ENCODE measurements at places on chromosomes 11 and 22.

- H3K27me3 ChIP-seq = peaks cover 11% of the 10 kb centered on the region
- no peak overlapping the region for H3K27ac ChIP-seq
- DNase-seq = no peak
- H3K4me1 ChIP-seq = peaks cover 16% of the 10 kb centered on the region
These were observed 643.8 kb upstream of the TENM4 start for GRCh38 chr11:80084608-80085007.

DNA sequence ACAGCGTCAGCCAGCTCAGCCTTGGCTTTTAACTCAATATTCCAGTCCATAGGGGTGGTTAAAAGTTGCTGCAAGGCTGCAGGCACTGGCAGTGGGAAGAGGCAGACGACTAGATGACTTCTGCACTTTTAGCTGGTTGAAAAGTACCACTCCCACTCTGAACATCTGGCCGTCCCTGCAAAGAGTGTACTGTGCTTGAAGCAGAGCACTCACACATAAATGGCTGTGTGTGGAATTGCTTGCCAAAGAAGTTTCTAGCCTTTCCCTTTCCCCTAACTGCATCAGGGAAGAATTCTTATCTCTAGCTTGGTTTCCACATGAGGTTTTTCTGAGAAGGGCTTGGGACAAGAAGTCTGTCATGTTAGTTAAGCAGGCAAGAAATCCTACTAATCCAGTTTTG is 5.1 kb upstream of the PHLDB1 start:
- no peak for DNase-seq
- peaks cover 54% of the 10 kb centered on the region for H3K36me3 ChIP-seq
- no peak overlapping the region for H3K4me3 ChIP-seq
- no peak overlapping the region for H3K27ac ChIP-seq
- peaks cover 41% of the 10 kb centered on the region for H3K4me1 ChIP-seq
- peaks cover 15% of the 10 kb centered on the region for H3K27me3 ChIP-seq

- H3K4me1 ChIP-seq = peaks cover 34% of the 10 kb centered on the region
- H3K27me3 ChIP-seq = peaks cover 9% of the 10 kb centered on the region
- H3K36me3 ChIP-seq = peaks cover 14% of the 10 kb centered on the region
- H3K4me3 ChIP-seq = peak overlapping the region; percentile 100
These were observed 725 bp downstream of the KDM2A start for GRCh38 chr11:67119585-67120391.

- H3K36me3 ChIP-seq = peaks cover 31% of the 10 kb centered on the region
- DNase-seq = no peak
- H3K27me3 ChIP-seq = no peaks in the 10 kb centered on the region
- H3K4me3 ChIP-seq = no peak overlapping the region
- no peaks in the 10 kb centered on the region for H3K4me1 ChIP-seq
These were observed 54.9 kb upstream of the PDE3B start for GRCh38 chr11:14588681-14589080.

DNA sequence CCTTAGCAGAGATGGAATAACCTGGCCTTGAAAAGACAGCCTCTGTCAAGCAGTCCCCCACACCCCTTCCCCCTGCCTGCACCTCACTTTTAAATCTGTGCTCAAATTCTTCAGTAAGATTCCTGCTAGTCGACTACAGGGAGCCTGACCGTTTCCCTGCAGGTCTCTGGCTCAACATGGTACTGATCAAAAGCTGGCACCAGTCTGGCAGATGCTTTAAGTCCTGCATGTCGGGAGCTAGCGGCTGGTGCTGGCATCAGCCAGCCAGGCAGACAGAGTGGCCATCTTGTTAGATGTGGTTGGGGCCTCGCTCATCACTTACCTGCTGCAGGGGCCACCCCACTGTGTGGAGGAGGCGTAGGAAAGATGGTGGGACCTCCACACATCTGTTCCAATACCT is 204.4 kb upstream of the SORL1-AS1 start:
- H3K4me1 ChIP-seq = peaks cover 43% of the 10 kb centered on the region
- H3K27me3 ChIP-seq = peaks cover 5% of the 10 kb centered on the region
- H3K36me3 ChIP-seq = no peaks in the 10 kb centered on the region
- no peak overlapping the region for H3K4me3 ChIP-seq

- peaks cover 10% of the 10 kb centered on the region for H3K27me3 ChIP-seq
- no peak overlapping the region for H3K27ac ChIP-seq
- DNase-seq = no peak
- no peak overlapping the region for H3K4me3 ChIP-seq
- peaks cover 8% of the 10 kb centered on the region for H3K4me1 ChIP-seq
These were observed 118.3 kb downstream of the SEZ6L start for GRCh38 chr22:26287382-26288225.

DNA sequence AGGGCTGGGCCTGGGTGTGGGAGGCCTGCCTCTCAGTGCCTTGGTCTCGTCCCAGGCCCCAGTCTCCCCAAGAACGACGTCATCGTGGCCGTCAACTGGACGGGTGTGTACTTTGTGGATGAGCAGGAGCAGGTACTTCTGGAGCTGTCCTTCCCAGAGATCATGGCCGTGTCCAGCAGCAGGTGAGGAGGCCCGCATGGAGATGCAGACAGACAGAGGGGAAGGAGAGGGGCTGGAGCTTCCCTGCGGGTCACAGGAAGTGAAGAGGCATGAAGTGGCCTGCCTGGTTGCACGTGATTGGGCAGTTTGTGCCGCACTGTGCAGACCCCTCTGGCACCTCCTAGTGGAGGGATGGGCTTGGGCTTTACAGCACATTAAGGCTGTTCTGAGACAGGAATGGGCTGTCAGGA is 70.4 kb downstream of the MYO7A start:
- H3K27ac ChIP-seq = no peak overlapping the region
- peaks cover 7% of the 10 kb centered on the region for H3K4me1 ChIP-seq
- H3K36me3 ChIP-seq = no peaks in the 10 kb centered on the region
- DNase-seq = peak; percentile 47
- no peak overlapping the region for H3K4me3 ChIP-seq

DNA sequence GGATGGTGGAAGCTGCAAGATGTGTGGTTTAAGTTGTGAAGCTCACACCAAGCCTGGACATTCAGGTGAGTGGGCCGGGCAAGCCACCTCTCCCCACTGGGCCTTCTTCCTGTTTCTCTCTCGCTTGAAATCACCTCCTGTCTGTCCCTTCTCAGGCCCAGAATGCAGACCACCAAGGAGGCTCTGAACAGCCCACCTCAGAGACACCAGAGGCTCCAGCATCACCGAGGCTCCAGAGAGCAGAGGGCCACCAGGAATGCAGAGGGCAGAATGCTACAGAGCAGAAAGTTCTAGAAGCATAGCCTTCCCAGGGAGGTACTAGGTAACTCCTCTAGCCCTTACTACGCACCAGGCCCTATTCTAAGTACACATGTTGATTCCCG is 14.8 kb upstream of the IL2RB start:
- H3K27ac ChIP-seq = no peak overlapping the region
- no peaks in the 10 kb centered on the region for H3K36me3 ChIP-seq
- peaks cover 27% of the 10 kb centered on the region for H3K4me1 ChIP-seq
- no peak overlapping the region for H3K4me3 ChIP-seq
- H3K27me3 ChIP-seq = peaks cover 22% of the 10 kb centered on the region
- no peak for DNase-seq

- DNase-seq = no peak
- H3K4me1 ChIP-seq = no peaks in the 10 kb centered on the region
- H3K27ac ChIP-seq = peak overlapping the region; percentile 80
- peaks cover 9% of the 10 kb centered on the region for H3K36me3 ChIP-seq
These were observed 20.0 kb downstream of the POLR3H start for GRCh38 chr22:41524251-41524661.

- H3K27ac ChIP-seq = no peak overlapping the region
- no peaks in the 10 kb centered on the region for H3K36me3 ChIP-seq
- peak; percentile 39 for DNase-seq
- peaks cover 98% of the 10 kb centered on the region for H3K27me3 ChIP-seq
- H3K4me1 ChIP-seq = peaks cover 42% of the 10 kb centered on the region
These were observed 52.2 kb downstream of the CYTH4 start for GRCh38 chr22:37334461-37334858.

DNA sequence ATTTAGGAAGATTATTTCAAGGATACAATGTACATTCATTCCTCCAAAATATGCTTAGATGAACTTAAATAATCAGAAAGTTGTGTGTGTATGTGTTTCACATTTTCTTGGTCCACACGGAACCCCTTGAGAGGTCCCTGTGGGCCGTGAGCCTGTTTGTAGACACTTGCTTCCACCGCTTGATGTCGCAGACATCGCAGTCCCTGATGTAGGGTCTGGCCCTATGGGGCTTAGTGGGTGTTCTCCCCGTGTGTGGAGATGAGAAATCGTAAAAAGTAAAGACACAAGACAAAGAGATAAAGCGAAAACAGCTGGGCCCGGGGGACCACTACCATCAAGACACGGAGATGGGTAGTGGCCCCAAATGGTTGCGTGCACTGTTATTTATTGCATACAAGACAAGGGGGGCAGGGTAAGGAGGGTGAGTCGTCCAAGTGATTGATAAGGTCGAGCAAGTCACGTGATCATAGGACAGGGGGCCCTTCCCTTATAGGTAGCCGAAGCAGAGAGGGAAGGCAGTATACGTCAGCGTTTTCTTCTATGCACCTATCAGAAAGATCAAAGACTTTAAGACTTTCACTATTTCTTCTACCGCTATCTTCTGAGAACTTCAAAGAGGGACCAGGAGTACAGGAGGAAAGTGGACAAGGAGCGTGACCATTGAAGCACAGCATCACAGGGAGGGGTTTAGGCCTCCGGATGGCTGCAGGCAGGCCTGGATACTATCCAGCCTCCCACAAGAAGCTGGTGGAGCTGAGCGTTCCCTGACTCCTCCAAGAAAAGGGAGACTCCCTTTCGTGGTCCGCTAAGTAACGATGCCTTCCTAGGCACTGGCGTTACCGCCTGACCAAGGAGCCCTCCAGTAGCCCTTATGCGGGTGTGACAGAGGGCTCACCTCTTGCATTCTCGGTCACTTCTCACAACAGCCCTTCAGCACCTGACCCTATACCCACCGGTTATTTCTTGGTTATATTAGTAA is 1.2 kb upstream of the APOBEC3C start:
- peak overlapping the region; percentile 34 for H3K4me3 ChIP-seq
- no peaks in the 10 kb centered on the region for H3K36me3 ChIP-seq
- H3K27me3 ChIP-seq = peaks cover 11% of the 10 kb centered on the region
- H3K4me1 ChIP-seq = peaks cover 69% of the 10 kb centered on the region
- H3K27ac ChIP-seq = peak overlapping the region; percentile 88

DNA sequence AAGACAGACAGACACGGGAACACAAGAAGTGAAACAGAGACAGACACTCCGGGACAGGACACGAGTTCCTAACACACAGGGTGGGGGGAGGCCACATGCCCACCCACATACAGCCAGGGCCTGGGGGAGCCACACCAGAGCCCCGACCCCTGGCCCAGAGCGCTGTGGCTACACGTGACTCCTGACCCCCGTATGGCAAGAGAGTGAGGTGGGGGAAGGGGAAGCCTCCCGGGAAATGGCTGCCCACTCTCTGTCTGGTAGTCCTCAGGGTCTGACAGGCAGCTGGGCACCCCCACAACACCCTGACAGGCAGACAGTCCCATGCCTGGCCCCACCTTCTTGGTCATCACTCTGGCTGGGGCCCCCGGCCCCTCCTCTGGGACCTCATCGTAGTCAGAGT is 38.6 kb upstream of the PDE2A start:
- H3K36me3 ChIP-seq = peaks cover 25% of the 10 kb centered on the region
- H3K27ac ChIP-seq = peak overlapping the region; percentile 93
- no peak for DNase-seq
- peaks cover 39% of the 10 kb centered on the region for H3K4me1 ChIP-seq

GRCh38 chr22:17717708-17718107 is 56.6 kb downstream of the BID start:
- DNase-seq = no peak
- H3K36me3 ChIP-seq = peaks cover 29% of the 10 kb centered on the region
- no peaks in the 10 kb centered on the region for H3K4me1 ChIP-seq
- H3K27me3 ChIP-seq = peaks cover 3% of the 10 kb centered on the region

DNA sequence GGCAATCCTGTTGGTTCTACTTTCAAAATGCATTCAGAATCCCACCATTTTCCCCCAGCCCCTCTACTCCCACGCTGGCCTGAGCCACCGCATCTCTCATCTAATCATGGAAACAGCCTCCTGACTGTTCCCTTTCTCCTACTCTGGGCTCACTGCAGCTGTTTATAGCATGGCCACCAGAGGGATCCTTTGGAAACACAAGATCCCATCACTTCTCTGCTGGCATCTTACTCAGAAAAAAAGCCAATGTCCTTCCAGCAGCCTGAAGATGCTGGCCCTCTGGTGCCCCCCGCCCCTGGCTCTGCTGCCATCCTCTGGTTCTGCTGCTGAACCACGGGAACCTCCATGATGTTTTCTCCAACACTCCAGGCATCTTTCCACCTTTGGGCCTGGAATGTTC is 11.1 kb downstream of the MS4A8 start:
- DNase-seq = no peak
- H3K4me3 ChIP-seq = no peak overlapping the region
- H3K4me1 ChIP-seq = no peaks in the 10 kb centered on the region
- H3K27me3 ChIP-seq = peaks cover 22% of the 10 kb centered on the region
- no peak overlapping the region for H3K27ac ChIP-seq

DNA sequence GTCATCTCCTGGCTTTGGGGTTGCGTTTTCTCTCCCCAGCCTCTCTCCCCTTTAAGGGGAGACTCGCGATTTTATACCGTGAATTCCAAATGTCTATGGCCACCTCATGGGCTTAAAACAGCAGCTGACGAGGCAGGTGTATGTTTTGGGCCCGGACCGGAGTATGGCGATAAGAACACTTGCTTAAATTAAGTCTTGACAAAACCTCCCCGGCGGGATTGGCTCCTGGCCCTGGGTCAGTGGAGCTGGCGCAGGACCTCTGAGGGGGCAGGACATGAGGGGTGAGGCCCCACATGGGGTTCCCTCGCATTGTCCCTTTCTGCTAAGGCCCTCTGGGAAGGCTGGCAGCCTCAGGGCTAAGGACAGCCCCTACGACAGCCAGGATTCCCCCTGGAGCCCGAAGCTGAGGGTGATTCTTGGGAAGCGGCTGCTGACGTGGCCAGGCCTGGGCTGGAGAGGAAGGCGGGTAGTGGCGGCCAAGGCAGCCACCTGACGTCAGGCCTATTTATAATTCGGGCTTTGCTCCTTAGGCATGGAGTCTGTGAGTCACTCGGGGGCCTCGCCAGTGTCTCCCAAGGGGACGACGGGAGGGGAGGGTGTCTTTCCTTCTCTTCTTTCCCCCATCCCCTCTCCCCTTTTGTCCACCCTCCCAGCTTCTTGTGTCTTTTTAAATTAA is 12.7 kb downstream of the MYO18B start:
- peaks cover 16% of the 10 kb centered on the region for H3K27me3 ChIP-seq
- no peaks in the 10 kb centered on the region for H3K4me1 ChIP-seq
- no peaks in the 10 kb centered on the region for H3K36me3 ChIP-seq
- H3K4me3 ChIP-seq = no peak overlapping the region
- no peak overlapping the region for H3K27ac ChIP-seq

GRCh38 chr11:111718859-111719258 is 47.3 kb downstream of the PPP2R1B start:
- peaks cover 26% of the 10 kb centered on the region for H3K4me1 ChIP-seq
- no peak overlapping the region for H3K4me3 ChIP-seq
- DNase-seq = no peak
- no peak overlapping the region for H3K27ac ChIP-seq
- H3K36me3 ChIP-seq = peaks cover 69% of the 10 kb centered on the region
- no peaks in the 10 kb centered on the region for H3K27me3 ChIP-seq

DNA sequence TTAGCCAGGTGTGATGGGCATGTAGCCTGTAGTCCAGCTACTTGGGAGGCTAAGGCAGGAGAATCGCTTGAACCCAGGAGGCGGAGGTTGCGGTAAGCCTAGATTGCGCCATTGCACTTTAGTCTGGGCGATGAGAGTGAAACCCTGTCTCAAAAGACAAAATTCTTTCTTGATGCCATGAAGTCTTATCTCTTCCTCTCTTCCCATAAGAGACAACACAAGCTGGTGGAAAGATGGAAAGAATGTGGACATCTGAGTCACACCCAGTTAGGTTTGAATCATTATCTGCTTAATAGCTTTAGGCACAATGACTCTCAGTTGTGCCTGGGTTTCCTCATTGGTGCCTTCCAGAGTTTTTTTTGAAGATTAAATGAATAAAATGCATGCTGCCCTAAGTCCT is 35.3 kb downstream of the KREMEN1 start:
- no peak overlapping the region for H3K27ac ChIP-seq
- no peaks in the 10 kb centered on the region for H3K27me3 ChIP-seq
- peaks cover 50% of the 10 kb centered on the region for H3K4me1 ChIP-seq
- no peak overlapping the region for H3K4me3 ChIP-seq
- no peak for DNase-seq
- H3K36me3 ChIP-seq = peaks cover 9% of the 10 kb centered on the region
